Mesenteric fat pad (tissue), 1 donor: ENCODE measurements at places on chromosomes 7 and 10. TPM values are rescaled to one million over a fixed set of nuclear protein-coding genes. Genes with fewer than 3 reads are reported as not detected.

DNA sequence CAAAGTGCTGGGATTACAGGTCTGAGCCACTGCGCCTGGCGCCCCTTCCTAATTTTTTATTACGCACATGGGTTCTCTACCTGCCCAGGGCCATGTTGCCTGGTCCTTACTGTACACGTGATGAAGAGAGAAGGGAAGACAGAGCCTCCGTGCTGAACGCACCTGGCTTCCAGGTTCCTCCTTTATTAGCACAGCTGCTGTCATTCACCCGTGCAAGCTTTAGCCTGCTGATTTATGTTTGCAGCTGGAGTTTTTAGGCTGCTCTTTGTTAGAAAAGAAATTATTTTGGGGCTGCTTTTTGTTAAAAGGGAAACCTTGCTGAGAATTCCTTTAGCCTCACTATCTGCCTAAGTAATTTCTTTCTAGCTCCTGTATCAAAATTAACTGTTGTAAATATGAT is 417.0 kb downstream of the CALN1 start:
- no peak for DNase-seq

The ASB15 gene
- total RNA-seq, result not detected

- DNase-seq, result no peak
These were observed 879.5 kb downstream of the SORCS1 start for GRCh38 chr10:106284802-106285587.

The ZNF727 gene
- total RNA-seq, result 4.1 TPM

DNA sequence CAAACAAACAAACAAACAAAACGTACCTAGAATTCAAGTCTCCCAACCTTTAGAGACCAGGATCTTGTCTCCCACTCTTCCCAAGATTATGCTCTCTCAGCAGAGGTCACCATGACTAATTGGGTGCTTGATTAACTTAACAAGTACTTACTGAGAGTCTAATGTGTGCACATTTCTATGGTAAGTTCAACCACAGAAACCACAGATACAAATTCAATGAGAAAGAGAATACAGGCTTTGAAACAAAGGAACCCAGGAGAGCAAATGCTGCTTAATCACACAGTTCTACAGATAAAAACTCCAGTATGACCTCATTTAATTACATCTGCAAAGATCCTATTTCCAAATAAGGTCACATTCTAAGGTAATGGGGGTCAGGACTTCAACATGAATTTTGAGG is 142.8 kb downstream of the DNAJC1 start:
- DNase-seq, result no peak

DNA sequence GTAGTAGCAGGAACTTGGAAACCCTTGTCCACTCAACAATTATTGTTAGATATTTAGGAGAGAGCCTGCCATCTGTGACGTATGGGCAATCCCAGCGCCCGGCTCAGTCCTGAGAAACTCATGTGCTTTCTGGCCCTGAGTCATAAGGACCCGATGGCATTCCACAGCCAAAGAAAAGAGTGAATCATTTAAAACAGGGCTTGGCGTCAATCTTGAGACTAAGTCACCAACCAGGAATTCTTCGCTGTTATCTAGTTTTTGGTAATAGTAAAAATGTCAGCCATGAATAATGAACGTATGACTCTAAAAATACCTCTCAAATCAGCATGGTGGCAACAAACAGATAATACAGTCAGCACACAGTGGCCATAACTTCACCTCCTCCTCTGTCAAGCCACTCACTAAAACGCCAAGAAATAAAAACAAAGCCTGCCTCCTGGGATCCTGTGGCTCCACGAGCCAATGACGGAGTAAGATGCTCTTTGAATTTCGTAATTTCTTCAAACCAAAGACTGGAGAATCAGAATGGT is 140.8 kb downstream of the ADAM12 start:
- DNase-seq, result no peak

- no peak for DNase-seq
These were observed 297.2 kb downstream of the C7orf25 start for GRCh38 chr7:42614636-42615035.
